Dermis microvascular lymphatic vessel endothelial cell (primary cell): ENCODE measurements at places on chromosomes 2 and 18. TPM values are rescaled to one million over a fixed set of nuclear protein-coding genes. Genes with fewer than 3 reads are reported as not detected.

Gene GKN2
- not detected in 2 replicates for total RNA-seq

Gene CFC1
- not detected in 2 replicates for total RNA-seq

Gene SKOR2
- total RNA-seq = not detected in 2 replicates

Gene CDH2
- total RNA-seq = 0.90 and 1.8 TPM in 2 replicates

Gene ACTG2
- not detected in 2 replicates for total RNA-seq

Gene MOGAT1
- total RNA-seq = not detected in 2 replicates

Gene FAM237A
- total RNA-seq = not detected in 2 replicates

Gene KHK
- total RNA-seq = 3.0 and 3.2 TPM in 2 replicates

Gene ALPP
- total RNA-seq = not detected in 2 replicates

Gene RAB17
- total RNA-seq = 11.8 and 12.3 TPM in 2 replicates

Gene NT5C1B
- not detected in 2 replicates for total RNA-seq

Gene SLC25A12
- total RNA-seq = 9.9 and 11.8 TPM in 2 replicates

Gene TCF23
- total RNA-seq = not detected in 2 replicates

GRCh38 chr2:42456126-42456839 lies 37.5 kb downstream of the KCNG3 start:
- no peak for DNase-seq

DNA sequence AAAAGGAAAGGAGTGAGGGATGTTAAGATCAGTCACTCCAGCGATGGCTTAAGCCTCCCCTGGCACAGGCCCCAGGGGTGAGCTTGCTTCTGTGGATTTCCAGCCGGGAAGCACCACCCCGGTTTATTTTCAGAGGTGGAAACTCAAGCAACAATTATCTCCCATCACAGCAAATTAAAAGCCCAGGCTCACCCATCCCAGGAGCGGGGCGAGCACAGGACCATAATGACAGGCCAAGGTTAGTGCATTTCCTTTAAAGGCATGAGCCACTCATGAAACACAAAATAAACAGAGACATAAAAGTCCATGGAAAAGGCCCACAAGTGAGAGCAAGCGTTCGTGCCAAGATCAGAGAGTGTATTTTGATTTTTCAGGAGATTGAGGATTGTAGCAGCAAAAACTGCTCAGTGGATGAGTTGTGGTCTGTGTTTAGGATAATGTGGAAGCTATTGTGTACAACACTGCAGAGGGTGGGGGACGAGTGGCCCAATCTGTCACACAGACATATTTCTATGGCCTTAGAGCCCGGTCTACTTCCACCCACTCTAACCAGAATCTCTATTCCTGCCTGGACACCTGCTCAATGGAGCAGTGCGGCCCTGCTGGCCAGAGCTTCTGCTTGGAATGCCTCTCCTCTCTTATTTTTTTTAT lies 111.4 kb upstream of the CDC42EP3 start:
- no peak for DNase-seq

DNA sequence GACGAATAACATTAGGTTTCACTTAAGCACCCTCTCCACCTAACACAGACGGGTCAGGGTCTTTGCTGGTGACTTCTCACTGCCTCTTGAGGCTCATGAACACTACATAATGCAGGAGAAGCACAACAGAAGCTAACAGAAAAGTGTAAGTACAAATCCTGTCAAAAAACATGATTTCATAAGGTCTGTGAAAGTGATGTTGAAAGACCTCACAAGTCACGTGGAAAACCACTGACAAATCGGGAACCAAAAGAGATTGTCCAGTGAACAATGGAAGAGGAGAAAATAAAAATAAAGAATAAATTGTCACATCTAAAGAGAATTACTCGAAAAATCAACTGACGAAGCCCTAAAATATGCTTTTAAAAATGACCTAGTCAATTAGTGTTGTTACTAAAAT lies 14.0 kb downstream of the PSD4 start:
- DNase-seq = no peak

DNA sequence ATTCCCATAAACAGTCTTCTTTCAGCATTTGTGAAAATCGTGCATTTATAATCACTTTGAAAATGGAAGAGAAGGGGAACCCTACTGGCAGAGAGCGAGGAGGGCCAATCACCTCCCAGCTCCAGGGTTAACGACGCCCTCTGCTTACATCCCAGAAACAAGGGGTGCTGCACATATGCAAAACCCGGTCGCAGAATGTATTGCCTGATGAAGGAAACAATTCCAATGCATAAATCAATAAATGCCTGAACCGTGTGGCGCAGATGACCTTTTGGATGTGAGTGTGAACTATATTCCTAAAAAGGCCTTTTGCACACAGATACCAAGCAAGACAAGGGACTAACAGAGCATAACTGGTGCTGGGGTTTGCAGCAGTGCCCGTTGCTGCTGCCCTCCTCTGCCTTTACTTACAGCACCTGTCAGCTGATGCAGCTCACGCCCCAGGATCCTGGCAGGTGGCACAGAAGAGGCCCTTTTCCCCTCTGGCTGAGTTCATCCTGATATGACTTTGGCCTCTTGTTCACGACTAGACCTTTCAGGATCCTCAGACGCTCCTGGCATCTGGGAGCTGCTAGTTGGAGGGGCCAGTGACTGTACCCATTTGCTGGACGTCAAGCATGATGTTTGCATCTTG lies 67.8 kb downstream of the MYT1L start:
- no peak for DNase-seq

DNA sequence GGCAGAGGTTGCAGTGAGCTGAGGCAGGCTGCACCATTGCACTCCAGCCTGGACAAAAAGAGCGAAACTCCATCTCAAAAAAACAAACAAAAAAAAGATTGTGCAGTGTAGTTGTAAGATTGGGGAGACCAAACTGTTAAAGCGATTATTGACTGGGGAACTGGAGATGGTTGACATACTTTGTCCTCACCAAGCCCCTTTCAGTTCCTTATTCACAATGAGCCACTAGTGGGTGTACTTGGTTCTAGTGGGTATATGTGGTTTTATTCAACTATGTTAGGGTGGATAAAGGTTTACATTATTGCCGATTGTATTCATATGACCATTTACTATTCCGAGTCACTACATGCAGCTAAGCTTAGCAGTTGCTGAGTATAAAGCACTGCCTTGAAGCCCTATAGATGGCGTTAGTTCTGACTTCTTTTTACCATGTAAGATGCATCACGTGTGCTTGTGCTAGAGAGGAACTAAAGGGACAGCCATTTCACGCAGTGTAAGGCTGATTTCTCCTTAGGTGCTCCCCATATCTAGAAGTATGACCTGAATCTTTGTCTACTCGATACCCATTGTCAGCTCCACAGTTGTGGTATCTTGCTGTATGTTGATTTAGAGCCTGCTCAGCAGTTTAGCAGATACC lies 12.1 kb downstream of the EIF4E2 start:
- no peak for DNase-seq

DNA sequence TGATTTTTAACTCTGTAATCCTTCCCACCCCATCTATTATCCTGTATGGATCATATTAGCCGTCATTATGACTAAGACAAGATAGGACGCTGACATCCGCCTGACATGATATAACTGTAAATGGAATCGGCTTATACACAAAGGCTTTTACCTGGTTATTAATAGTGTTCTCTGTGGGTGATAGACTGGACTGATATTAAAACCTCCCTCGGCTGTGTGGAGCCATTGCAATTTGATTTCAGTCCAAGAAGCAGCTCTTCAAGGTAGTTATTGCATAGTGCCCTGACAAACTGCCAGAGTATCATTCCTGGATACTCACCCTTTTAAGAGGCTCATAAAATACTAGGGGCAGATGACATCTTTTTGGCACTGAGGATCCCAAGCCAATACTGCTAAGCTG lies 226.1 kb upstream of the HNRNPA3 start:
- DNase-seq = no peak

DNA sequence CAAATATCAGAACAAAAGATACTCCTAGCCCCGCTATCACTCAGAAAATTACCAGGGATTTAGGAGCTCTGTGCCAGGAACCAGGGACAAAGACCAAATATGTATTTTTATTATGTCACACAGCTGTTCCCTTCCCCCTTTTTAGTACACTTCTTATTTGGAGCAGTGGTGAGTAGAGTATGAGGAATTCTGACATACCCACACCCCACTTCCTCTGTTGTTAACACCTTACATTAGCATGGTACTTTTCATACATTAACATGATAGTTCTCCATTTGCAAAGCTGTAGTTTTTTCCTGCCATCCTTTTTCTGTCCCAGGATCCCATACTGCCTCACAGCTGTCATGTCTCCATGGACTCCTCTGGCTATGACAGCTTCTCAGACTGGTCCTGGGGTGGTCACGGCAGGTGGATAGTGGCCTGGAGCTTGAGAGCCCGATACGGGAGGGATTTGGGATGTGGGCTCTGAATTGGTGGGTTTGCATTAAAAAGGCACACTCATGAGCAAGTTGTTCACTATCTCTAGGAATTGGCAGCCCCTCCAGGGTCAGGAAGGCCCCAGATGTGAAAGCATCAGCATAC lies 100.2 kb downstream of the SH3RF3 start:
- no peak for DNase-seq

- no peak for DNase-seq
Observed at GRCh38 chr2:203527719-203528118, 7.4 kb downstream of the RAPH1 start.

GRCh38 chr18:63445037-63445436 lies 22.8 kb upstream of the VPS4B start:
- no peak for DNase-seq

- DNase-seq = no peak
Observed at GRCh38 chr2:185174353-185174752, 564.3 kb upstream of the FSIP2 start.

DNA sequence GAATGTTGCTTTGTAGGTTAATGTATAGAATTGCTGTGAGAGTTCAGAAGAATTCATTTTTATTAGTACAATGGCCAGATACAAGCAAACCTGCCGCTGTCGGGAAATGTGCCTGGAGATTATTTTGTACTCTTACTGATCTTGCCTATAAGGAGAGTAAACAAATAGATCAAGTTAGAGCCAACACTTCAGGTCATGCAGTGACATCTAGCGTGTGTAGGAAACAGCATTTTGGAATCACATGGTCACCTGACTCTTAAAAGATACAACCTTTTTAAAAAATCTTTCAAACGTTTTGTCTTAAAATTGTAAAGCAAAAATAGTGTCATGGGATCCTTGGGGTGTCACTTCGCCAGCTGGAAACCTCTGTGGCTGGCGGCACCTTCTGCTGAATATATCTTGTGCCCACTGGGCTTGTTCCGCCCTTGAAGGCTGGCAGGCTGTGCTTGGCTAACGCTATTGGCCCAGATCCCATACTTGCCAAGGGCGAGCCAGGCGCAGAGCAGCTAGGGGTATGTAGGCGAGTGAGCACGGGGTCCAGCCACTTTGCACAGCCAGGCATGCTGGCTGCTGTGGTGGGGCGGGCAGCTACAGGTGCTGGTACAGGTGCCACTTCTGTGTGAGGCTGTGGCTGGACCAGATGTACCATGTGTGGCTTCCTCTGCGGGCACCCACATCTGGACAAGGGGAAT lies 19.5 kb upstream of the RPRM start:
- no peak for DNase-seq

GRCh38 chr2:147374423-147374811 lies 470.4 kb upstream of the ACVR2A start:
- no peak for DNase-seq

- DNase-seq = no peak
Observed at GRCh38 chr2:205860885-205861284, 178.6 kb downstream of the NRP2 start.

- no peak for DNase-seq
Observed at GRCh38 chr18:8930990-8931616, 171.4 kb upstream of the NDUFV2 start.

GRCh38 chr18:56068701-56069100 lies 480.7 kb upstream of the TCF4 start:
- no peak for DNase-seq

GRCh38 chr2:168758970-168759820 lies 43.2 kb upstream of the NOSTRIN start:
- DNase-seq = peak; percentile 67

DNA sequence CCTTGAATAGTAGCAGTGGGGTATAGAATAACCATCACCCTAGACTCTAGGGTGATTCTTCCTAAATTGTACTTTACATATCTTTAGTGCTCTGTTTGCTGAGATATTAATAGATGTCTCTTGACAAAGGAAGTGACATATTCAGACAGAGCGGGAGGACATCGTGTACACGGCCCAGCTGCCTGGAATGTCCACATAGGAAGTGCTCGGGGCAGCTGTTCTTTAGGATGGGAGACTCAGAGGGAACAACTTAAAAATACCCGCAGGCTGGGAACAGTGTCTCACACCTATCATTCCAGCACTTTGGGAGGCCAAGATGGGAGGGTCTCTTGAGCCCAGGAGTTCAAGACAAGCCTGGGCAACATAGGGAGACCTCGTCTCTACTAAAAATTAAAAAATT lies 206.1 kb downstream of the FAM210A start:
- DNase-seq = peak; percentile 16

GRCh38 chr2:3959372-3959771 lies 256.0 kb downstream of the DCDC2C start:
- DNase-seq = peak; percentile 35

DNA sequence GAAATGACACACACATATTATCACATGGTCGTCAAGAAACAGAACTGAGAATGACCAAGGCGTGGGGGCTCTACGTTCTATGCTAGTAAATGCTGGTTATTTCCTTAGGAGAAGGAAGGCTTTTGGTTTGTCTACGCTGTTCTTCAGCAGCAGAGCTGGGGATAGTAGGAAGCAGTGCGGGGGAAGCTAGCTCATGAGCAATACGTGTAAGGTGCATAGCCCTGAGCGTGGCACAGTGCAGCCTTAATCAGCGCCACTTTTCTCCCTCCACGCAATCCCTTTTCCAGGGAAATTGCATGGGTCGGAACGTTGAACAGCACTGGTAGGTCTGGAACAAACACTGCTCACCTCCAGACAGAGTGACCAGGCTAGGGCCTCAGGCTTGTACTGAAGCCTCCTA lies 199.6 kb upstream of the FBXO11 start:
- DNase-seq = no peak

DNA sequence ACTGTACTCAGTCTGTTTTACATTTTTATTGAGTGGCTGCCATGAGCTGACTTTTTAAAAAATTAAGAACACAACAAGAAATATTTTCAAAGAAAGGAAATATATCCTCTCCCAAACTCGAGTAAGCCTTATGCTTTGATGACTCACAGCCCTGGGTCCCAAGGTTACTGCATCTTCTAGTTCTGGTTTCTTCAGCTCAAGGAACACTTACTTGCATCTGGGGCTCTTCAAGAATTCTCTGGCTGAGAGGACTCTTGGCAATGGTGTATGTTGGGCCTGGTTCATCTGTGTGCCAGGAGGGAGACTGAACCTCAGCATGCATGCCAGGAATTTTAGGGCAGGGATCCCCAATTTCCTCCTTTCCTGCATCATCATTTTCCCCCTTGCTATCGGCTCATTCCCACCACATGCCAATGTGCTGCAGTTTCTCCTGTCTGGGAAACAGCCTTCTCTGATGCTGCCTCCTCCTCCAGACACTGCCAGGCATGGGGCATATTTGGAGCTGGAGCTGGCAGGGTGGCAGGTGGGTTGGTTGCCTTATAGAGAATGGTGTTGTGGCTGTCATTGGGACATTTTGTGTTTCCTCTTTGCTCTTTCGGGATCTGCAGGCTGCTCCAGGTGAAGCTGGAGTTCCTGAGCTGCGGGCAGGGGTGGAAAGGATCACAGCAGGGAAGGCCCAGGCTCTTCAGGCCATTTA lies 192.2 kb upstream of the HS6ST1 start:
- no peak for DNase-seq

- no peak for DNase-seq
Observed at GRCh38 chr2:163455815-163456214, 280.0 kb downstream of the FIGN start.

- DNase-seq = no peak
Observed at GRCh38 chr2:240567872-240568677, at the start of gene RNPEPL1. RNPEPL1 (plus strand) TSS chr2:240568484; CDS start chr2:240568587, 103 bp downstream.

- DNase-seq = peak; percentile 46
Observed at GRCh38 chr18:46555724-46556123, 101.3 kb downstream of the LOXHD1 start.

GRCh38 chr2:172753610-172754009 lies 18.0 kb downstream of the RAPGEF4 start:
- DNase-seq = no peak

- no peak for DNase-seq
Observed at GRCh38 chr2:225074919-225075681, 32.8 kb upstream of the DOCK10 start.
